ENCODE measurements at places on chromosomes 13 and 19.
A peak's percentile ranks its signal among the peaks of the same experiment; 100 is the strongest.

GRCh38 chr13:95627590-95627989 is 16.9 kb downstream of the DZIP1 start:
- DNase-seq: no peak

DNA sequence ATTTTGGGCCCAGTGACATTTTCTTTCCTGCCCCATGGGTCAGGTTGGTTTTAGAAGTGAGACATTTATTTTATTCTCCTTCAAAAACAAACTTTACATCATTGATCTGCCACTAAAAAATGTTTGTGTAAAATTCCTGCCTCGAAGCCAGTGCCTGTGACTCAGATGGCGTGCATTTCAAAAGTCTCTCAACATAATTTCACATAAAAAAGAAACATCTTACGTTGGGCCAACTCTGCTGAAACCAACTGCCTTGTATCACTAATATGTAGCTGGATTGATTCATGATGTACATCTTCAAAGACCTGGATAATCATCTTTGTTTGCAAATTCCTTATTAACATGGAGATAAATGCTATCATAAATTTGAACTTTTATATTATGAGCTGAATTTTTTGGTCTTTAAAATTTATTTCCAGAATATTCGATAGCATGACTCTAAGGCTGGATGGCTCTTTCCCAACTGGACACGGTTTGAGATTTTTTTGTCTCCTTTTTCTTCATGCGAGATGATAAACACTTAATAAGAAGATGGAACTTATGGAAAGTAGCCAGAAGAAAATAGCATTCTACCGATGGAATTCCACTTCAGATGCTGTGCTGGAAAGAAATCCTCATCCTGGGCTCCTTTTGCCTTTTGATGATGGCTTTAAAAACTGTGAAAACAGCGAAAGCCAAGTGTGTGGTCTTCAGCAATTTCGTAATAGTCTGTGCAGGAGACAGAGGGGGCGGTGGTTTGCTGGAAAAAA is 420.5 kb downstream of the FGF9 start:
- DNase-seq: peak; percentile 97

GRCh38 chr13:50950849-50951248 is 41.3 kb downstream of the RNASEH2B start:
- no peak for DNase-seq

DNA sequence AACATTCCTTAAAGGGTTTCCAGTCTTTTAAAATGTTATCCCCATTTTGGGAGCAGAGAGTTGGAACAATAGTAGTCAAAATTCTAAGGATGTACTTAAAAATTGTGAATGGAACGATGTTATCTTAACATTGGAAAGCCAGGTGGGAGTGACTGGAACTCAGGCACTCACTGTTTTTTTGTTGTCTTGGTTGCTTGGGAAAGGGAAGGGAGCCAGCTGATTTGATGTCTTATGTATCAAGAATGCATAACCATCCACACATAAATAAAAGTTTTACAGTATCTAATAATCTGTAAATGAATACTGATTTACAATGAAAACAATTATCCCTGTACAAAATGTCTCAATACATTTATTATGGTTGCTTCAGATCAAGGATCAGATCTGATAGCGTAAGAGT is 88.7 kb downstream of the SLC10A2 start:
- DNase-seq: no peak

- no peak for DNase-seq
Measured at GRCh38 chr13:20462533-20462915, 63.1 kb downstream of the CRYL1 start.

- DNase-seq: no peak
Measured at GRCh38 chr13:35599384-35599783, 122.9 kb upstream of the MAB21L1 start.

DNA sequence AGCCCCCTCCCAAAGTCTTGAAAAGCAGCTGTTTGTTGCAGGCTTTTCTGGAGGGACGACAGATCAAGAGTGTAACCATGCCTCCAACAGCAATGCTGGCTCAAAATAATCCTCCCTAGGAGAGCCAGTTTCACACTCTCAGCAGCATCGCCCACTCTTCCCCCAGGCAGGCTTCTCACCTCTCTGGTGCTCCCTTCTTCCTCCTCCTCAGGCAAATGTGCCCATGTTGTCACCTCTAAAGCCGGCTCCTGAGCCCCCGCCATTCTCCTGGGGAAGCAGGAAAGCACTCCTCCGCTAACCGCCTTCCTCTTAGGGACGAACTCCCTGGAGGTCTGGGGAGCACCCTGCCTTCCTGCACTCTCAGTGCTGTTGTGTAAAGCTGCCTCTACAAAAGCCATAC is 98.9 kb upstream of the SGCG start:
- no peak for DNase-seq
